ENCODE measurements at places on chromosomes 13 and 19.

DNA sequence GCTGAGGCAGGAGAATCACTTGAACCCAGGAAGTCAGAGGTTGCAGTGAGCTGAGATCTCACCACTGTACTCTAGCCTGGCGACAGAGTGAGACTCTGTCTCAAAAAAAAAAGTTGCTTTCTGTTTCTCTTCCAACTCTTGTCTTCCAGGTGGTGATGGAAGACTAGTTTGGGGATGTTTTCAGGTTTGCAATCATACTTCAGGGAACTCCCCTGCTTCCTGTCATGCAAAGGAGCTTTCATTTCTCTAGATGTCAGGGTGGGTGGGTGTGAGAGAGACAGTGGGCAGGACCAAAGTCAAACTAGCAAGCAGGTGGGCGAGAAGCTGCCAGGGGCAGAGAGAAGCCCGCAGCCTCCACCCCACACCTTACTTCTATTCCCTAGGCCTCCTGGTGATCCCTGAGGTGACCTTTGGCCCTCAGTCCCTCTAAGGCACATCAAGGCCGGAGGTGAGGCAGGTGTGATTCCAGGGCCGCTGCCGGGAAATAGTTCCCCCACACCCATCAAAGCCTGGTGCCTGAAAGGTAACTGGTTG is 25.7 kb downstream of the CCNE1 start:
- no peak for DNase-seq

DNA sequence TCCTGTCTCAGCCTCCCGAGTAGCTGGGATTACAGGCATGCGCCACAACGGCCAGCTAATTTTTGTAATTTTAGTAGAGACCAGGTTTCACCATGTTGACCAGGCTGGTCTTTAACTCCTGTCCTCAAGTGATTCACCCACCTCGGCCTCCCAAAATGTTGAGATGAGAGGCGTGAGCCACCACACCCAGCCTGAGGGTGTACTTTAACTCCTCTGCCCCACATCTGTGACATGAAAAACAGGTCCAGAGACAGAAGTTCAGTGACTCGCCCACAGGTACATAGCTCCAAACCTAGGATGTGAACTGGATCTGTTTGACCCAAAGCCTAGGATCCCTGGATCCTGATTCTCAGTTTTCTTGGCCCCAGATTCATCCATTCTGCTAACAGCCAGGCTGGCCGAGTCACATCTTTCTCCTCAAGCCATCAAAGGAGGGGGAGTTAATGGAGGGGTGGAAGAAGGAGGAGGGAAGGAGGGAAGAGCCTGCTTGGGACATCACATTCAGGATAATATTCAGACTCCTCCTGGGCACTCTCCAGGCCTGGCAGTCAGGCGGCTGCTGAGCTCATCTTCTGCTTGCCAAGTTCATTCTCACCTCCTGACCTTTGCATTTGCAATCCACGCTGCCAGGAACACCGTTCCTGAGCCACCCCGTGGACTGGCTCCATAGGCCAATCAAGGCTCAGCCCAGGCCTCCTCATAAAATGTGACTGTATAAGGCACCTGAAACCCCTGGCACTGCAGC is 3.1 kb downstream of the SPC24 start:
- no peak for DNase-seq

- no peak for DNase-seq
Measured at GRCh38 chr13:110236831-110237261, 70.1 kb downstream of the COL4A1 start.

DNA sequence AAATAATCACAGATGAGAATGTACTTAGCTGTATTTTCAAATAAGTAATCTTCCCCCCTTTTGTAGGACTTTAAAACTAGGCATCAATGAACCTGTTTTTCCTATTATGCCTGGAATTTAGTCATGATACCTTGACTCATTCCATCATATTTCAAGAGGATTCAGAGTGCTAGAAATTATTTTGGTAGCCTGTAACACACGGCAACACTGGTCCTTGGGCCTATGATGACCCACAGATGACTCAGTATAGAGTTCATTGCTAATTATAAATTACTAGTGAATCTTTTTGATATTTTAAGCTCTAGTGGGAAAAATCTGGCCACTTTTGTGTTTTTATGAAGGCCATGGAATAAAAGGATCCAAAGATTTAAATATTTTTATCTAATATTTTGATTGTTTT is 26.0 kb upstream of the GARRE1 start:
- no peak for DNase-seq

DNA sequence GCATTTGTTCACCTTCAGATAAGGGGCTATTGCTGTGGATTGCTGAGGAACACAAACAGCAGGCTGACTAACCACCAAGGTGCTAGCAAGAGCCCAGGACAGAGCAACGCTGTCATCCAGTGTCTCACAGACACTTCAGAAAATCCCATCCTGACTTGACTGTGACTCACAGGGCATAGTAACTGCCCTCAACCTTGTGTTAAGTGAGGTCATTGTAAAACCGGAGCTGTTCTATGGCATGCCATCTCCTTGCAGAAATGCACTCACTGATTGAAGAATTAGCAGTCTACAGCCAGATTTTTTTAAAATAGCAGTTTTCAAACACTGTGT is 51.1 kb downstream of the TNFRSF19 start:
- DNase-seq = peak; percentile 78

- DNase-seq = no peak
Measured at GRCh38 chr13:109605846-109606245, 180.5 kb downstream of the IRS2 start.

- no peak for DNase-seq
Measured at GRCh38 chr13:79628463-79628862, 147.5 kb downstream of the NDFIP2 start.

DNA sequence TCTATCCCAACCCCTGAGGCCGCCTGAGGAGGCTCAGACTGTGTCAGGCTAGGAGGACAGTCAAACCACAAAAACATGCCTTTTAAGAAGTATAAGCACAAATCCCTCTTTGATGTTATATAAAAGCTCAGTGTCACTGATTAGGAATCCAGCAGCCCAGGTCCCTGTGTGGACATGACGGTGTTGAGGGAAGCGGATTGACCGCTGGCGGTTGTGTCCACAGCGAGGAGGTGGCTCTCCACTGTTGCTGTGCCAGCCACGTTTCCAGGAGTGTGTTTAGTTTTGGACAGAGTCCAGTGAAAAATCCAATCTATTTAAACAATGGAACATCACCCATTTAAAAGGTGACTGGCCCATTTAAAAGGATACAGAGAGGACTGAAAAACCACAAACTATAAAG is 7.5 kb upstream of the GJA3 start:
- no peak for DNase-seq

DNA sequence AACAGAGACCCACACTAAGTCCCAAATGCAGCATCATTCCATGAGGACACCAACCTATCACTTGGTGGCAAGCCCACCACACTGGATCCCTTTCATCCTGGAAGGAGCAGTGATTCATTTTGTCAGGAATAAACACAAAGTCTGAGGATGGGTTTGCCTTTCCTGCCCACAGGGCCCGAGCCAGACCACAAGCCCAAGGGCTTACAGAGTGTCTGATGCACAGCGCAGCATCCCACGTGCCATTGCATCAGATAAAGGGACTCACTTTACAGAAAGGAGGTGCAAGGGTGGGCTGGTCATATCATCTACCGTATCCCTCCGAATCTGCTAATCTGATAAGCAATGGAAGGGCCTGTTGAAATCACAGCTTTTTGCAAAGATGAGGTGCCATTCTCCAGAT is 12.2 kb upstream of the KCTD15 start:
- peak; percentile 41 for DNase-seq

- DNase-seq = peak; percentile 40
Measured at GRCh38 chr19:53927739-53928138, 18.7 kb downstream of the CACNG7 start.

GRCh38 chr13:45863709-45864590 is 12.4 kb upstream of the SIAH3 start:
- DNase-seq = no peak

DNA sequence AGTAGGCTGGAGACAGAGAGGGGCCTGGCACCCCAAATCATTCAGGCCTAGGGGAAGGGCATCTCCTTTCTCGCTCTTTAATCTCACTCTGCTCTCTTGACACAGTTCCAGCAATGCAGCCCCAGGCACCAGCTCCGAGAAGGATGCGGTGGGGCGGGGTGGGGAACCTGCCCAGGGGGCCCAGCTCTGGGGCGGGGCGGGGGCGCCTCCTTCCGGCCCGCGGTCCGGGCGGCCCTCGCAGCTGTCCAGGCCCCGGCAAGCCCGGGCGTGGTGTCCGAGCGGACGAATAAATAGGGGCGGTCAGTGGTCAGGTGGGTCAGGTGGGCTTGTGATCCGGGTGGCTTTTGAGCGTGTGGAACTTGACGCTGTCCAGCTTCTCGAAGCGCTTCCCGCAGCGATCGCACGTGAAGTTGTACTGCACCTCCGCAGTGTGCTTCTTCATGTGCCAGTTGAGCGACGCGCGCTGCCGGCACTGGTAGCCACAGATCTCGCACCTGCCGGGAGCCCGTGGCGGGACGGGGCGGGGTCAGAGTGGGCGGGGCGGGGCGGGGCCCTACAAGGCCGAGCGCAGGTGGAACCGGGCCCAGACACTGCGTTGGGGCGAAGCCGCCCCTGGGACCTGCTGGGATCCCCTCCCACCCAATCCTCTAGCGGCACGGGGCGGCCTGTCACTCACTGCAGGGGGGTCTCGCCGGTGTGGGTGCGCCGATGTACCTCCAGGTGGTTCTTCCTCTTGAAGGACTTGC is 2.7 kb upstream of the ELAVL3 start:
- no peak for DNase-seq

GRCh38 chr19:23991170-23991569 is 76.5 kb downstream of the ZNF726 start:
- DNase-seq = no peak

DNA sequence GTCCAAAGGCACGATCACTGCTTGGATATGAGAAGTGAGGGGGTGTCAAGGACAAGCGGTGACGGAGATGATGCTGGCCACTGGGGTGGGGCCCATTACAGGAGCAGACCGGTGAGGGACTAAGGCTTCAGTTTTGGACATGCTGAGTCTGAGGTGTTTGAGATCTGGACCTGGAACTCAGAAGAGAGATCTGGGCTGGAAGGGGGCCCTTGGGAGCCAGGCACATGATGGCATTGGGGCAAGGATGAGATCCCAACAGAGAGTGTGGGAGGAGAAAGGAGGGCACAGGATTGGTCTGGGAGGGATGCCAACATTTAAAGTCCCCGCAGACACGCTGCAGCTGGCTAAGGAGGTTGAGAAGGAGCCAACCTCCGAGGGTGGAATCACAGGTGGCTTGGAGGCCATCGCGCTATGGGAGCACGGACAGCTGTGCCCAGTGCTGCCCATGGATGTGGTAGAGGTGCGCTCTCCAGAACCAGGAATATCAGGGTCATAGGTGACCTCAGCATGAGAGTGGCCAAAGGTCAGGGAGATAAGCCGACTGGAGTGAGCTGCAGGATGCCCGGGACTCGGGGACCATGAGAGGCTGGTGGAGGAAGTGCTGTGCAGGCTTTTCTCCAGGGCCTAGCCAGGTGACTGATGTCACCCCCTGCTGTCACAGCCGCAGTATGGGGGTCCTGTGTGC is 21.8 kb downstream of the DHRS12 start:
- no peak for DNase-seq

- DNase-seq = peak; percentile 88
Measured at GRCh38 chr13:52348071-52348470, 57.9 kb downstream of the THSD1 start.

DNA sequence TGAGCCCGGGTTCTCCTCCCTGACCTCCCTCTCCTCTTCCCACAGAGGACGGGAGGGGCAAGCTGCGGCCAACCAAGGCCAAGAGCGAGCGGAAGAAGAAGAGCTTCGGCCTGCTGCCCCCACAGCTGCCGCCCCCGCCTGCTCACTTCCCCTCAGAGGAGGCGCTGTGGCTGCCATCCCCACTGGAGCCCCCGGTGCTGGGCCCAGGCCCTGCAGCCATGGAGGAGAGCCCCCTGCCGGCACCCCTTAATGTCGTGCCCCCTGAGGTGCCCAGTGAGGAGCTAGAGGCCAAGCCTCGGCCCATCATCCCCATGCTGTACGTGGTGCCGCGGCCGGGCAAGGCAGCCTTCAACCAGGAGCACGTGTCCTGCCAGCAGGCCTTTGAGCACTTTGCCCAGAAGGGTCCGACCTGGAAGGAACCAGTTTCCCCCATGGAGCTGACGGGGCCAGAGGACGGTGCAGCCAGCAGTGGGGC is 162.2 kb downstream of the KDM4B start:
- no peak for DNase-seq

DNA sequence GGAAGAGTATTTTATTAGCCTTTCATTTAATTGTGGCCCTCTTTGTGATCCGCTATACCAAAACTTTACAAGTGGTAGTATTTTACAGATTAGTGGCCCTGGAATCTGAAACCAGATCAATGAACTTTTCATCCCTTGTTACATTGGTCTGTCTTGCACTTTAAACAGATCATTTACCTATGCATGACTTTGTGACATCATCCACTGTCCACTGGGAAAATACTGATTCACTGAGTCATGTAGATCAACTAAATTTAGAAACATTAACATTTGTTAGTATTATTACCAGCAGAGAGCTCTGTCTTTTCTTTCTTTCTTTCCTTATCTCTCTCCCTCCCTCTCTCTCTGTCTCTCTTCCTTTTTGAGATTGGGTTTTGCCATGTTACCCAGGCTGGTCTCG is 17.5 kb downstream of the PCDH8 start:
- DNase-seq = no peak

DNA sequence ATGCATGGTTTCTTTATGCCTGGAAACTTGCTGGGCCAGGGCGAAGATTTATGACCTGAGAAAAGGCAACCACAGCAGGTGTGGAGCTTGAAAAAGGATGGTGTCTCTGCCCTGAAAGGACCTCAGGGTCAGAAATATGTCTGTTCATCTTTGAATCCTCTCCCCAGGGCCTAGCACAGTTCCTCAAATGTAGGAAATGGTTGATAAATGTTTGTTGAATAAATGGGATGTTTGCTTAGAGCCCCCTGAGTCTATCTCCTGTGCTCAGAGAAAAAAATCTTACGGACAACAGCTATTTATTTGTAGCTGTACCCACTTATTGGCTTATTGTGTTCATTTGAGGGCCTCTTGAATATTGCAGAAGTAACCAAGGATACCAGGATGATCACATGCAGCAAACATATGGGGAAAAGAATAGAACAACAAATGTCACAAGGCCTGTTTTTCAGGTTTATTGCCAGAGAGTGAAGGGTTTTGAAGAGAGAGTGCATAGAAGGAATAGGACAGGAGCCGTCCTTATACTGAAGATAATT is 114.5 kb downstream of the KLF5 start:
- no peak for DNase-seq

DNA sequence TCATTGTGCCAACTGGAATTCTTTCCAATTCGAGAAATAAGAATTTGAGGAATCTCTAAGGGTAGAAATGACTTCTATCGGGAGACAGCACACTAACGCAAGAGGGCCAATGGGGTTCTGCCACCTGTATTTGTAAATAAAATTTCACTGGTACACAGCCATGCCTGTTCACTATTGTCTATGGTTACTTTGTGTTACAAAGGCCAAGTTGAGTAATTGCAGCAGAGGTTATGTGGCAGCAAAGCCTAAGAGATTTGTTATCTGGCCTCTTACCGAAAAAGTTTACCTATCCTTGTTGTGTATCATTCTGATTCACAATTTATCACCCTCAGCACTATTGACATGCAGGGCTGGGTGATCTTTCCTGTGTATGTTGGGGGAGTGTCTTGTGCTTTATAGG is 278.0 kb downstream of the KLF5 start:
- DNase-seq = no peak

Data from fibroblast of skin of right quadriceps (primary cell).